ENCODE measurements at places on chromosomes 5 and 9.

GRCh38 chr5:178423431-178423830 is 166.8 kb downstream of the COL23A1 start:
- no peak for DNase-seq

DNA sequence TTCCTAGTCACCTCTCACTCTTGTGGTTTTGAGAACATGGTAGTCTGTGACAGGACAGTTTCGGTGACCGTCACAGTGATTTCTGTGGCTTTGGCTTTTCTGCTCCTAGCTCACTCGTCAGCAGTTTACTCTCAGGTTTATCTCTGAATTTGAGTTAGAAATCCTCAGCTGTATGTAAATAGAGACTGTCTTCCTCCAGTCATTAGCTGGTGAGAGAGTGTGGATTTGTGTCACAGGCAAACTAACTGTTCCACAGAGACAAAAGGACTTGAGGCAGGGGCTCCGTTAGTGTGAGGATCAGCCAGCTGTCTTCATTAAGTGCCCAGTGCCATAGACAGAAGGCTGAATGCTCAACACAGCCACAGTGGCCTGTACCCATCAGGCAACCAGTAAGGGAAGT is 131.4 kb downstream of the CD180 start:
- no peak for DNase-seq

GRCh38 chr9:28212979-28213378 is 639.7 kb upstream of the C9orf72 start:
- no peak for DNase-seq

DNA sequence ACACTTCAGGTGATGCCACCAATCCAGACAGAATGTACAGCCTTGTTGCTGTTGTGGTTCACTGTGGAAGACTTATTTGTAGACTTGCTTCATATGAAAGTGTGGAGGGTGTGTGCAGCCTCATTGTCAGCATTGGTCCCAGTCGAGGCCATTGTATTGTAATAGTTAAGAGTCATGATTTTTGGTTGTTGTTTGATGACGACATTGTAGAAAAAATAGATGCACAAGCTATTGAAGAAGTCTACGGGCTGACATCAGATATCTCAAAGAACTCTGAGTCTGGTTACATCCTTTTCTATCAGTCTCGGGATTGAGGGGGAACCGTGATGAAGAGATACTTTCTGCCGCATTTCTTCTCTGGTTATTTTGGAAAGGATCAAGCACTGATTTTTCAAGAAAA is 56.4 kb upstream of the TLX3 start:
- no peak for DNase-seq

- no peak for DNase-seq
Observed at GRCh38 chr5:81156732-81157131, 76.4 kb upstream of the CKMT2 start.

DNA sequence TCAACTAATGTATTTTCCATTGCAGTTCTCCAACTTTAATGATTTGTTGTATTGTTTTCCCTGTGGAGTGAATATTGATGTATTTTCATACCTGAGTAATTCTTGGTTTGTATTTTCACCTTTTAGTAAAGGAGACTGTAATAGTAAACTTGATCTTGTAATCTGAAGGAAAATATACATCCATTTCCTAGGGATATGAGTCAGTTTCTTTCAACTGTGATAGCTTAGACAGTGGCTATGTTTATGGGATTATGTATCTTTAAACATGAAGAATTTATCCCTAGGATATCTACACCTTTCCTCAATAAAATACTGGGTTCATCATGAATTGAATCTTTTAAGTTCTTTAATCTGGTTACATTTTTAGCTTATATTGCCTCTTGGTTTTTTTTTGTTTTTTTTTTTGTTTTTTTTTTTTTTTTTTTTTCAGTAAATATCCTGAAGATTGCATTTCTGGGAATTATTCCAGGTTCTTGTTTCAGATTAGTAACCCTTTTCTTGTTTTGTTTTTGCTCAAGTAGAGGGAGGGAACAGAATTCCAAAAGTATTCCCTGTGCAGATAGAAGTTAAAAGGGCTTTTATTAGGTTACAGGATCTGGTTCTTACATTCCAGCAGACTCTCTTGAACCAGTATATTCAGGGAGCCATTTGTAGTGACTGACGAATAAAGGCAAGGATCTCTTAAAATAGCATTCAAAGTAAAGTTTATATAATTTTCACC is 7.1 kb downstream of the WDR36 start:
- no peak for DNase-seq

DNA sequence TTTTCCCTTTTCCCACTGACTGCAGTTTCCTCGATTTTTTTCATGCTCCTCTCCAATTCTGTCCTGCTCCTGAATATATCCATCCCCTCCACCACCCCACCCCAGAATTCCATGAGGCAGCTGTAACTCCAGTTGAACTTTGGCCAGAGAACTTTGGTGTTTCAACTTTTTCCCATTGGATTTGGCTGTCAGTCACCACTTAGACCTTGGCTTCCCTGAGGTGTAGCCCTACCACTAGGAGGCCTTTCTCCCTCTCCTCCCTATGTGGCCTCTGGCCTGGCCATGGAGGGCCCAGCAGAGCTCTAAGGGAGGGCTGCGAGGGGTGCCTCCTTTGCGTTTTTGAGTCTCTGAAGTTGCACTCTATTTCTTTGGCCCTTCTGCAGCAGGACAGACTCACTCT is 261.3 kb downstream of the PIK3R1 start:
- no peak for DNase-seq

GRCh38 chr5:174545926-174546325 is 178.5 kb upstream of the MSX2 start:
- DNase-seq: no peak

- no peak for DNase-seq
Observed at GRCh38 chr5:28355831-28356230, 1317.4 kb upstream of the CDH9 start.

DNA sequence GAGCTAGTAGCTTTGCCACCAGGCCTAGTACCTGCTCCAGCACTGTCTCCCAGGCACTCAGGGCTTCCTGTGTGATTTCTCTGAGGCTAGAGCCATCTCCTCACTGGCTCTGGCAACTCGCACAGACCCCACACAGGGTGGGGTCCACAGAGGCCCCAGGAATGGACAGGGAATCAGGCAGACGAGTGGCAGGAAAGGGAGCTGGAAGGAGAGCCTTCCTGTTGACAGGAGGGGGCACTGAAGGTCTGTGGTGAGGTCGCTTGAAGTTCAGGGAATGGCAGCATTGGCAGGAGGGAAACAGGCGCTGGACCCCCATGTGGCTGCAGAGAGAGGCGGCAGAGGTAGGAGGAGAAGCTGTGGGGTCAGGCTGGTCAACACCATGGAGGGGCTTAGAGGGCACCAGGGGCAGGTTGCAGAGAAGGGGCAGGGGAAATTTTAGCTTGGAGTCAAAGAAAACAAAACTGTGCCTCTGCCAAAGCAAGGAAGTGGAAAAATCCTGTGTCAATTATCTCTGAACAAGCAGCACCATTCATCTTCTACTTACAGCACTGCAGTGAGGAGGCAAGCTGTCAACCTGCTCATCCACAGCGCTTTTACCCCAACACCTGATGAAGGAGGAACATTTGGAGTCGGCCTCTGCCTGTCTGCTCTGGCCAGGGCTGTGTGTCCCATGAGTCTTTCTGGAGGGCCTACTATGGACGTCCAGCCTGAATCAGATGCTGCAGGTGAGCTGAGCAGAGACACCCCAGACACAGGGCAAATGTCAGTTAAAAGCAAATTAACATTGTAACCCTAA is 270.2 kb downstream of the FSTL4 start:
- DNase-seq: no peak

GRCh38 chr9:13902286-13903066 is 411.5 kb downstream of the NFIB start:
- DNase-seq: no peak

DNA sequence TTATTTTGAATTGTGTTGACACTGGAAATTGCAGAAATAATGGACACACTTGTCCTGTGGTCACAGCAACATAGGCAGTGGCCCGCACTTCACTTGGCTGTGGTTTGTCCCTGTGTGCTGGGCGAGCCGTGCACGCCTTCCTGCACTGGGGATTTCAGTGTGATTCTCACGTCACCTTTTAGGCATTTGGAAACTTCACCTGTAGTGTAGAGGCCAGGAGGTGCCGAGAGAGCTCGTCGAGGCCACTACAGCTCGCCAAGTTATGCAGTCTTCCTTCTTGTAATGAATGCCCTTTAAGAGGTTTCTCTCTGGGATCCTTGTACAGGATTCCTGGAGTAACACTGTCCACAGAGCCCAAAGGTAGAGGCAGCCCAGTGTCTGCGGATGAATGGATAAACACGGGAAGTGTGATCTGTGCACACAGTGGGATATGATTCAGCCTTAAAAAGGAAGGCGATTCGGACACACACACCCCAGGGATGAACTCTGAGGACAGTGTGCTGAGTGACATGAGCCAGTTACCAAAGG is 14.7 kb downstream of the TRAF2 start:
- no peak for DNase-seq

DNA sequence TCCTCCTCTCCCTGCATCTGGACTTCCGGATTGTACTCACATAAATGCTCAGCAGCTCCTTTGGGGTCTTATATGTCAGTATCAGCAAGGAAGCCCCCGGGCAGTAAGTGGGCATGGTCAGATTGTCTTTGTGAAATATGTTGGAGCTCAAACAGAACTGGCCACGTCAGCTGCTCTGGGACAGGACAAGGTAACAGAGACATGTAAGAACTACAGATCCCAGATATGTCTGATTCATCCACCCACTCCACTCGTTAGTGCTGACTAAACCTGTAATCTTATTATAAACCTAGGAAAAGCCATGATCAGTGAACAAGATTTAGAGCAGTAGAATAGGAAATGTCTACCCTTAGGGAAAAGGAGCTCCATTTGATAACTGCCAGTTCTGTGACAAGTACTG is 561.8 kb downstream of the CETN3 start:
- DNase-seq: no peak

DNA sequence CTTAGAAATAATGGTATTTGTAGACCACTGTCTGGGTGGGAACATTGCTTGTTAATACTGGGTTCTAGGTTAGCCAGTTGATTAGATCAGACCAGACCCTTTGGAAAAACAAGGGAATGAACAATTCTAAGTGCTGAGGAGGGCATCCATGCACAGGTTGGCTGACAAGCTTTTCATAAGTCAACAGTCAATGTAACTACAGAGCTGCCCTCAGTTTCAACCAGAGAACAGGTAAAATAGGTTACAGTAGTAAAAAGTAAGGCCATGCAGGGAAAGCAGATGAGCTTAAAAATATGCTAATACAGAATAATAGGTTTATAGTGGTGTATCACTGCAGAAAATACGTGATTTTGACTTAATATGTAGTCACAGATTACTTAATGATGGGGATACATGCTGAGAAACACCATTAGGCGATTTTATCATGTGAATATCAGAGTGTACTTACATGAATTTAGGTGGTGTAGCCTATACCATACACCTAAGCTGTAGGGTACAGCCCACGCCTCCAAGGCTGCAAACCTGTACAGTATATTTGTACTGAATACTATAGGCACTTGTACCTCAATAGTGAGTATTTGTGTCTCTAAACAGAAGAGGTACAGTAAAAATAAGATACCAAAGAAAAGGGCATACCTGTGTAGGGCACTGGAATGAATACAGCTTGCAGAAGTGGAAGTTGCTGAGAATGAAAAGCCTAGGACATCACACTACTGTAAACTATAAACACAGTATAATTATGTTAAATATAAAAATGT is 6.1 kb upstream of the FGF18 start:
- no peak for DNase-seq

DNA sequence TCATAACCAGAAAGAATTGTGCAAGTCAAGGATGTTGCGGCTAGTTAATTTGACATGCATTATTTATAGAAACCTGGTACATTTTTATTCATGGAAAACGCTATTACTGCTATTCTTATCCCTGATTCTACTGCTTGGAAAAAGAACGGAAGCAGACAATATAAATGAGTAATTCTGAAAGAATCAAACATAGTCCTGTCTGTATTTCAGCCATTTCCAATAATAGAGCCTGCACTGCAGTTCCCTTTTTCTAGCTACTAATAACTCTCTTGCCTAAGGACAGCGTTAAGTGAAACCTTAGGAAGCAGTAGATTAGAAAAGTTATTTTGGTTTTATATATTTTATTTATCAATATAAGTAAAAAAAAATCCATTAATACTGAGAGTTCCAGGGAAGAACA is 414.9 kb downstream of the CYLC2 start:
- DNase-seq: no peak

DNA sequence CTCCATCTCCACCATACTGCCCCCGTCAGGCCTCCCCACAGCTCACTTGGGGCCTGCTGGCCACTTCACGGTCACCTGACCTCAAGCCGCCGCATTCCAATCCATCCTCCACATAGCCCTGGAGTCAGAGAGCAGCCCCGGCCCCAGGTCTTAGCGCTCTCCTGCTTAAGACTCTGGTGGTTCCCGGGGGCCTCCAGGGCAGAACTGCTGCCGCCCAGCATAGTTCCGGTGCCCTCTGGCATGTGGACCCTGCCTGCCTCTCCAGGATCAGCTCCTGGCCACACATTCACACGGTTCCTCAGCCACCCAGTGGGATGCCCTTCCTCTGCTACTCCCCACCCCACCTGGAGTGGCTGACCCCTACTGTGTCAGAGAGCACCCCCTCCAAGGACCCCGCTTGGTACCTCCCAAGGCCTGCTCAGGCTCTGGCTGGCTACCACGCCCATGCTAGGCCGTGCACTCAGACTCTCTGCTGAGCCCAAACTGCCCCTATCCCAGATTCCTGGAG is 8.7 kb downstream of the PHYKPL start:
- no peak for DNase-seq

GRCh38 chr9:136268735-136269134 is 23.1 kb upstream of the QSOX2 start:
- no peak for DNase-seq

DNA sequence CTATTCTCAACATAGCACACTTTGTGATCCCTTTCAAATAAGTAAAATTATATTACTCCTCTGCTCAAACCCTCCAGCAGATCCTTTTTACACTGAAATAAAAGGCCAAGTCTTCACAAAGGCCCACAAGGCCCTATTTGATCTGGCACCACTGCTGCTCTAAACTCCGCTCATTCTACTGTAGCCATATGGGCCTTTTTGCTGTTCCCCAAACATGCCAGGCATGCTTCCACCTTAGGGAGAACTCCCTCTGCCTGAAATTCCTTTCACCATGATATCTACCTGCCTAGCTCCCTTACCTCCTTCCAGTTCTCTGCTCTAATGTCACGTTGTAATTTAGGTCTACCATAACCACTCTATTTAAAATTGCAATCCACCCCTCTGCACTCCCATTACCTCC is 28.3 kb downstream of the NRG2 start:
- no peak for DNase-seq

DNA sequence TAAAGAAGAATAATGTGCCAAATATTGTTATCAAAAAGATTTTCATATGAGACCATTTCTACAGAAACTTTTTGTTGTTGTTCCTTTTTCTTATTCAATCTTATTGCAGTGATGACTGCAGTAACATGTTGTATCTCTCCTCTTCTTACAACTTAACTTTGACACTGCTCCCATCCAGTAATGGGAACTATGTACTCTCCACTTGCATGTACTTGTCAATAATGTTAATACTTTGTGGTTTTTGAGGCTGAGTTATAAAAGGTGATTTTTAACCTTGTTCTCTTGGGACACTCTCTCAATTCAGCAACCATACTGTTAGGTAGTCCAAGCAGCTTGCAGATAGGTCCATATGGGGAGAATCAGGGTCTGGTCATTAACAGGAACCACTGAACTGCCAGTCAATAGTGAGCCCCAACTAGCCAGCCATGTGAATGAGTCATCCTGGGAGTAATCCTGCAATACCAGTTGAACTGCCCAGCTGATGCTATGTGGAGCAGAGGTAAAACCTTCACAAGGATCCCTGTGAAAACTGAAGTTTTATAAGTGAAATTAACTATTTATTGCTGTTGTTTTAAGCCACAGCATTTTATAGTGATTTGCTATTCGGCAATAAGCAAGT is 199.6 kb upstream of the DAB2 start:
- no peak for DNase-seq
